ENCODE measurements at places on chromosomes 3 and 15.

DNA sequence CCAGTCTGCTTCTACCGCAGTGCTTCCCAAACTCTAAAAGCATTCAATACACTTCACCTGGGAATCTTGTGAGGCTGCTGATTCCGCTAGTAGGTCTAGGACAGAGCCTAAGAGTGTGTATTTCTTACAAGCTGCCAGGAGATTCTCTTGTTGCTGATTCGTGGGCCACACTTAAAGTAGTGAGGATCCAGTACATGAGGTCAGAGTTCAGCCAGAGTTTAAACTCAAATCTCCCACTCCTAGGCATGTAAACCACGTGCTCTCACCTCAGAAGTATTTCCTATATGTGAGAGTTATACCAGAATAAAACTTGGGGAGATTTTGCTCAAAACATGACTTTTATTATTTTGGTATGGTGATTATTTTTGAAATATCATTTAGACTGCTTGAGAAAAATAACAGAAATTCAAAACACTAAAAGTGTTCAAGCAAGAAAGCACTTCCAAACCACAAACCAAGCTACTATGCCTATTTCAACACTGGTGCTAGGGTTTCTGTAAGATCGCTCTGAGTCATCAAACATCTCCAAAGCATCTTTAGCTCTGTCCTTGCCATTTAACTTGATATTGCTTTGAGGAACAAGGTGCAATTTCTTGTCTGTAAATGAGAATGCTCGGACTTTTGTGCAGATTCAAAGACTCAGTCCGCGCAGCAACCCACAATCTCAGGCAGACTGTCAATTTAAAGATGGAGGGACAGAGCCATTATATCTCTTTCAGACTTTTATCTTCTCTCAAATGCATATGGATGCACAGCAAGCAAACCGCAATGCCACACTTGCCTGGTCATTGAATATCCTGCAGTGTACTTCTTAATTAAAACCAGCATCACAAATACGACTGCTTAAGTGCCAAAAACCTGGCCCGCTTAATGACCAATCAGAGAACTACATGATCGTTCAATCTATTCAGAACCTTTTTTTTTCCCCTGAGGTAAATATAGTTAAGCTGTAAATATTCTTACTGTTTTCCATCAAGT is 59.8 kb downstream of the AGTR1 start:
- DNase-seq: no peak

DNA sequence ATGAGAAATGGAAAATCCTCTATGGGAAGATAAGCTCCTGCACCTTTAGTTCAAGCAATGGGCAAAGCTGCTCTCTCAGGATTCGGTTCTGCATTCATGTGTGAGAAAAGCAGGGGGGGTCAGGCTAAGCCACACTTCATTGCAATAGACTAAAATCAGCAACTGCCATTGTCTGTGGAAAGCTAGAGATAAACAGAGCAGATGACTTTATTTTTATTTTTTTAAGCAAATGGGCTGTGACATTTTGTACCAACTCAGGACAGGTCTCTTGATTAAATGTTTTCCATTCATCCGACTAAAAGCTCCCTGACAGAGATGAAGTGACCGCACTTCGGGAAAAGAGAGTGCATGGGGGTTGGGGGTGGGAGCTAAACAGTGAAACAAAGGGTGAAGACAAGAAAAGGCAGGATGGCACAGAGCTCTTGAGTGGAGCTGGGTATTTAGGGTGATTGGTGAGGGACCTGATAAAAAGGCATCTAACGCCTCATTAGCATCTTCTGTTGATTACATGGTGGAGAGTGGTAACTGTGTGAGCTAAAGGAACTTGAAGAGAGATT is 987.4 kb downstream of the TUSC7 start:
- DNase-seq: no peak

GRCh38 chr15:90609242-90610180 is 79.8 kb downstream of the CRTC3 start:
- no peak for DNase-seq

DNA sequence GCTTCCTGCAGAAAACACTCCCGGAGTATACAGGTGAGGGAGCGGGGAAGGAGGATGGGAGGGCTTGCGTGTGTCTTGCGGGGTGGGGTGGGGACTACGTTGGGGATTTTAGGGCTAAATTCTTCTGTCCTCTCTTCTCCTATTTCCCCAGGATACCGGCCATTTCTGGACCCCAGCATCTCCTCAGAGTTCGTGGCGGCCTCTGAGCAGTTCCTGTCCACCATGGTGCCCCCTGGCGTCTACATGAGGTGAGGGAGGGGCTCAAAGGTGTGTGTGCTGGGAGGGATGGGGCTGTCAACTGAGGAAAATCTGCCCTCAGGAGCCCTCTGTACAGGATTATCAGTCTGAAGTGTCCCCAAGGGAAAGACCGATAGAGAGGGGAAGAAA is 6.6 kb downstream of the DUOX1 start:
- DNase-seq: no peak

DNA sequence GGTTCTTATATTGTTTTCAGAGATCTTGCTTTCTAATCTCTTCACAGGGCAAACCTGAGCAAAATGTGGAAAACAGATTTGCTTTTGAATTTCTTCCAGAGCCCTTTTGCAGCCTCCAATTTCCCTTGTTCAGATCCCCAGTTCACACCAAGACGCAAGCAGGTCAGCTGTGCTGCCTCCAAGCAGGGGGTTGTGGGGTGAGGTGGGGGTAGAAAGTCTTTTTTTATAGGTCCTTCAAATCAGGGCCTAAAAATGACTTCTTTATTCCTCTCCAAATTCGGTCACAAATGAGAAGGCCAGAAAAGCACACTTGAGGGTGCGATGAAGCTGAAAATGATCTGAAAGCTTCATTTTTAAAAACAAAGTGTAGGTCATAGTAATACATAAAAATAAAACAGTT is 26.3 kb upstream of the AVEN start:
- no peak for DNase-seq

- no peak for DNase-seq
Measured at GRCh38 chr15:71595846-71596553, 214.4 kb upstream of the NR2E3 start.

DNA sequence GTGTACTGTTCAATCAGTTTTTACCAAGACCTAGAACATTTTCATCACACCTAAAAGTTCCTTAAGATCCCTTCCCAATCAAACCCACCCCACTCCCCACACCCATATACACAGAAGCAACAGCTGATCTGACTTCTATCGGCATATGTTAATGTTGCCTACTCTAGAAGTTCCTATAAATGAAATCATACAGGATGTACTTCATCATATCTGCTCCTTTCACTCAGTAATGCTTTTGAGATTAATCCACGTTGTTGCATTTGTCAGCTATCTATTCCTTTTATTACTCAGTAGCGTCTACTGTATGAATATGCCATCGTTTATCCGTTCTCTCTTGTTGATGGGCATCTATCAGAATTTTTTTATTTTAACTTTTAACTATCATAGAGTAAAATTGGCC is 14.3 kb upstream of the FILIP1L start:
- no peak for DNase-seq

DNA sequence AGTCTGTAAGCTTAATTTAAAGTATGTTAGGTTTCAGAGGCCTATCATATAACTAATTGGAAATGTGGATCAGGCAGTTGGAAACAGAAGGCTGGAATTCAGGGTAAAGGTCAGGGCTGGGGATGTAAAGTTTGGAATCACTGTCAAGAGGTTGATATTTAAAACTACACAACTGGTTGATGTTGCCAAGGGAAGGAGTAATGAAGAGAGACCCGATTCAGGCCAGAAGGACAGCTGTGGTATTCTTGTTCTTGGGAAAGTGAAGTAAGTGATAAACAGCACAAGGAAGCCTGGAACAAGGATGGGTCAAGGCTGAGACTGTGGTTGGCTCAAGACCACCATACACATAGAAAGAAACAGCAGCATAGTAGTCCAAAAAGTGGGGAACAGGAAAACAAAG is 654.2 kb downstream of the NTRK3 start:
- no peak for DNase-seq

- DNase-seq: no peak
Measured at GRCh38 chr15:84611631-84612030, 10.8 kb downstream of the ZSCAN2 start.

- DNase-seq: no peak
Measured at GRCh38 chr3:183266454-183266853, 13.4 kb downstream of the B3GNT5 start.

DNA sequence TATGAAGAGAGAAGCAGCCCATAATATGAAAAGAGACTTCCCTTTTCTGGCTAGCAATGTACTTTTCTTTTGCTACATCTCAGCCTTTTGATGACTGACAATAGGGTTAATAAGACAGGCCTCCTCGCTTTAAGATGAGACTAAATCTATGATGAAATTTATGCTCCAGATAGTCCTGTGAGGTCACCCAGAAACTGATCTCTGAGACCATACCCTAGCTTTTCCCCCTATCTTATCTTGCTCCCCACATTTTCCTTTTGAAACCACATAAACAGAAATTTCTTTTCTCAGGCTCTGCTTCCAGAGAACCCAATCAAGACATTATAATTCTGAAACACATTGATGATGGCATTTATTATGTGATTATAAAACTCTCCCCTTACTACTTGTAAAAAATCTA is 168.8 kb upstream of the CADM2 start:
- DNase-seq: no peak

DNA sequence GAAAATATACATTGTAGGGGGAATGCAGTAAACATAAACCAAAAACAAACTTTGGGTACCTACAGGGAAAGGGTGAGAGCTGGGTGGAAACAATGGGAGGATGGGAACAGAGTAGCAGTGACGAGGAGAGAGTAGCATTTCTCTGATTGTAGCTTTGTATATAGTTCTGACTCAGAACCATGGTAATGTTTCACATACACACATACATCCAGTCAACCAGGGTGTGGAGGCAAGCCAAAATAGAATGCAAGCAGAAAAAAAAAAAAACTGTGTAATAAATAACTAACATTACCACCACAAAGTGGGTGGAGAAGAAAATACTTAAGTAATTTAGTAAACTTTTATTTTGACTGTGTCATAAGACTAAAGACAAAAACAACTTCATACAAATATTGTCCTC is 27.2 kb downstream of the BCL2A1 start:
- DNase-seq: no peak

- no peak for DNase-seq
Measured at GRCh38 chr3:40452562-40452875, 4.6 kb upstream of the RPL14 start.

DNA sequence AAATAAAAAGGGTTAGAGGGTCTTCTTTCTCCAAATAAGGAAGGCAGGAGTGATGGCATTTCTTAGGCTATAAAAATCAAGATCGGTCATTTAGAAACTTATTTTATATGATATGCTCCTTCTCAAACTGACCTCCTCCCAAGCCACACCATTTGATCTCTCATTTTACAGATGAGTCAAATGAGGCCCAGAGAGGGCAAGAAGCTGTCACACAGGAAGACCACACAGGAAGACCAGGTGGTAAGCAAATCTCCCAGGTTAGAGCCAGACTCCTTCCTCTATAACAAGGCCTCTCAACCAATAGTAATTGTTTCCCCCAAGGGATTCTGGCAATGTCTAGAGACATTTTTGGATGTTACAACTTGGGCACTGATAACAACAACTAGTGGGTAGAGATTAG is 13.8 kb downstream of the TLE3 start:
- no peak for DNase-seq

GRCh38 chr3:122548619-122549018 is 15.5 kb downstream of the PARP9 start:
- DNase-seq: no peak

GRCh38 chr15:64961013-64961412 is 28.7 kb downstream of the SPG21 start:
- no peak for DNase-seq

- no peak for DNase-seq
Measured at GRCh38 chr15:67413770-67414390, 107.1 kb upstream of the C15orf61 start.

DNA sequence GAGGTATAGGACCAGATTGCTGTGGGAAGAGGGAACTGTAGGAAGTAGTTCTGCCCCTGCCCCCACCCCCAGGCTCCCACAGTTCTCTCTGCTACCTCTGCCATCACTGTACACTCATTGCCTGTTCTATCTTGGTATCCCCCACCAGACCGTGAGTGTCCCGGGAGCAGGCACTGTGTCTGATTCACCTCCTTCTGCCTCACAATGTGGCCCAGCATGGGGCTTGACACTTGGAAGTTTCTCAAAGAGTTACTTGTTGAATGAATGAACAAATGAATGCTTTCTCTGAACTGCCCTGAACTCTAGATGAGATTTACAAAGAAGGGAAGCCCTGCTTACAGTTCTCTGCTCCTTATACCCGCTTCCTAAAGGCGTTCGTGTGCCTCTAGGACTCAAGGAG is 27.1 kb upstream of the PIK3CB start:
- no peak for DNase-seq

- no peak for DNase-seq
Measured at GRCh38 chr3:190227064-190227463, 95.2 kb downstream of the CLDN1 start.

DNA sequence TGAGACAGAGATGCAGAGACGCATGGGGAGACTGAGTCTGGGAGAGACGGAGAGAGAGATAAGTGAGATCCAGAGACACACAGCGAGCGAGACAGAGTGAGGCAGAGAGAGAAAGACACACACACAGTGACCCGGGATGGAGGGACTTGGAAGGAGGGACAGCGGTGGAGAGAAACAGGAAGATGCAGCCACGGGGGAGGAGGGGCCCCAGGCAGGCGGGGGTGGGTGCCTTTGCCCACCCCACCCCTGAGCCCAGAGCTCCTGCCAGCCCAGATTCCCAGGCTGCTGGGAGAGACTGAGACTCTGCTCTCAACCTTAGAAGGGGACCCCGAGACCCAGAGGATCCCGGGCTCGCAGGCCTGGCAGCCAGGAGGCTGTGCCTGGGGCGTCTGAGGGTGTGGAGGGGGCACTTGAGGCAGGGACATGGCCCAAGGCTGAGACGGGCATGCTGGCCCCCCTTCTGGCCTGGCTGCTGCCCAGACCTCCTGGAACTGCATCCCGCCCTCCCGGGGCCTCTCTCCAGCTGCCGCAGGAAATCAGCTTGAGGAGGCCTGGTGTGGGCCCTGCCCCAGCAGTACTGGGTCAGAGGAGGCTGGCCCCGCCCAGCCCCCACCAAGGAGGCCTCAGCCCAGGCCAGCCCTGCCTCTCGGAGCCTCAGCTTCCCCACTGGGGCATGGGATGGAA is 18.1 kb downstream of the H1-8 start:
- no peak for DNase-seq

DNA sequence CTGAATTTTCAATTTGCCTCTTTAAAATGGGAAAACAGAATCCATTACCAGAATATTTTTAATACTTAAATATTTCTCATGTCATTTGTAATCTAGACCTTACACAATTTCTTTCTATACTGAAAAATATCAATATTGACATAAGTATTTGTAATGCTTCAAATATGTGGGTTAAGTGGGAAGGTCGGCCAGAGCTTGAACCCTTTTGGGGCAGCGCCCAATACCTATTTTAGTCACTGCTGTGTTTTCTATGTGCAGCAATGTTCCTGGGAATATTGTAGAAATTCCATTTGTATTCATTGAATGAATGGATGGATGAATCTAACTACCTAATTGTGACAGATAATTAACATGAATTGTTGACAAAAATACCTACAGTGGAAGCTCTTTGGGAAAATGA is 459.7 kb upstream of the ZNF717 start:
- no peak for DNase-seq

DNA sequence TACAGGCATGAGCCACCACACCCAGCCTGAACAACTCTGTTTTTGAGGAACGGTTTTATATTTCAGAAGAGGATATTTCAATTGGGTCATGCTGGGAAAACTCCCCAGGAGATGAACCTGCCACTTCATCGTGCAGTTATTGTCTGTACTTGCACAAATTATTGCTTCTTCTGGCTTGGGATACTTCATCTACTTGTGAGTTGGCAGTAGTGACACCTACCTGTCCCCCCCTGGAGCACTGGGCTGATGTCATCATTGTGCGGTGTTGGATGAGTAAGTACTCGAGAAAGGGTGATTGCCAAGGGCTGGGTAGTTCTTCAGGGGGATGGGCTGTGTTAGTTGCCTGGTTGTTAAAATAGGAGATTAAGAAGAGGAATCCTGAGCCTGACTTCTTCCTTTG is 85.1 kb upstream of the SAMMSON start:
- DNase-seq: no peak
